ENCODE measurements at places on chromosomes 1 and 21.

- no peak for ATAC-seq
Observed at GRCh38 chr1:53639251-53639763, 99.7 kb downstream of the GLIS1 start.

GRCh38 chr1:225908013-225908640 is 15.9 kb downstream of the PYCR2 start:
- no peak for ATAC-seq

DNA sequence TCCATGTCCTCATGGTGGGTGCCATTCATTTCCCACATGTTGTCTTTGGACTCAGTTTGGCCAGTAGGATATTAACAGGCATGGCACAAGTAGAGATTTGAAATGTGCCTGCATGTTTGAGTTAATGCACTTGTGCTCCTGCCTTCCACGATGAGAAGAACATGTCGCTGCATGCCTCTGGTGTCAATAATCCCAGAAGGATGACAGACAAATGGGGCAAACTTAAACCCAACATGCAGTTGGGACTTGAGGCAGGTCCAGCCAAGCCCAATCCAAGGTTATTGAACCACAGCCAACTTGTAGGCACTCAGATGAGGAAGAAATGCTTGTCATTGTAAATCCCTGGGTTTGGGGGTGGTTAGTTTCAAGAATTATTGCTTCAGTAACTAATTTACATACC is 174.6 kb downstream of the TRIM33 start:
- no peak for ATAC-seq

- no peak for ATAC-seq
Observed at GRCh38 chr1:21766210-21766609, 16.7 kb downstream of the USP48 start.

GRCh38 chr1:111227434-111227833 is at the start of gene CHI3L2:
Gene CHI3L2, plus strand, starts transcription at chr1:111227713. Its CDS starts 17 bp downstream, at chr1:111227730.
- ATAC-seq, result no peak

- ATAC-seq, result peak; percentile 59
Observed at GRCh38 chr1:245060684-245061374, 94.0 kb upstream of the KIF26B start.
